ENCODE measurements at places on chromosomes 12 and 14. TPM values are rescaled to one million over a fixed set of nuclear protein-coding genes. Genes with fewer than 3 reads are reported as not detected.

DNA sequence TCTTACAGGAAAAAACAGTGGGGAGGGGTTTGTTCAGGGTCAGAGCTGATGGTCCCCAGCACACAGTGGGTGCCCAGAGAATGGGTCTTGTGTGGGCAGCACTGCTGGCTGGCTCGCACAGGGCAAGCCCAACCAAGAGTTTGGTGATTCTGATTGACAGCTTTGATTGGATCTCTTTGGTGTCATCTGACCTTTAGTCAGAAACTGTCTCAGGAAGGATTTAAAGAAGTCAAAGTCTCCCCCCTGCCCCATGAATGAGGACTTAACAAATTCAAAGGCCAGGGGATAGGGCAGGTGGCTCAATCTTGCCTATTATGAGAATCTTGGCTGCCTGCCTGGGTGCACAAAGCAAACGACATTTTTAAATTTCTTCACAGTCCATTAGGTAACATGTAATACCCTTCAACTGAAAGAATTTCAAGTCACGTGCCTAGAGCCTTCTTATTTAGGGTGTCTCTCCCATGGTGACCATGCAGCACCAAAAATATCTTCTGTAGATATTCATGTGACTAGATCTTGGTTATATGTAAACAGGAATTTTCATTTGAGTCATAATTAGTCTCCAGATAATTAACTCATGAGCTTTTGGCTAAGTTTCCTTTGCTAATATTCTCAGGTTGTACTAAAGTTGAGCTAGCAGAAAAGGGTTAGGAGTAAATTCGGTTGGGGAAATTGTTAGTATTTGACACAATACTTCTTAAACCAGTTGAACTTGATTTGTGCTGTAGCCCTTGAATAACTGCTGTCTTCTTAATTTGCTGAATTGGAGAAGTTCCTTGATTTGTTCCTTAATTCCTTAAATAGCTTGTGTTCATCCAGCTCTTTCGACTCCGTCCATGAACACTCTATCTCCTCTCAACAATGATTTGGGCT is 54.5 kb upstream of the HECTD1 start:
- DNase-seq, result no peak

SLCO1B1 gene
- not detected for polyA plus RNA-seq

- DNase-seq, result no peak
Observed at GRCh38 chr12:27178723-27179399, 65.2 kb upstream of the STK38L start.

GRCh38 chr12:86613311-86613710 is 357.1 kb upstream of the MGAT4C start:
- DNase-seq, result no peak

- no peak for DNase-seq
Observed at GRCh38 chr12:52975820-52976573, 27.1 kb downstream of the KRT18 start.

CELA1 gene
- not detected for polyA plus RNA-seq

OVCH1 gene
- polyA plus RNA-seq, result 0.68 TPM

MARS1 gene
- polyA plus RNA-seq, result 106 TPM

DNA sequence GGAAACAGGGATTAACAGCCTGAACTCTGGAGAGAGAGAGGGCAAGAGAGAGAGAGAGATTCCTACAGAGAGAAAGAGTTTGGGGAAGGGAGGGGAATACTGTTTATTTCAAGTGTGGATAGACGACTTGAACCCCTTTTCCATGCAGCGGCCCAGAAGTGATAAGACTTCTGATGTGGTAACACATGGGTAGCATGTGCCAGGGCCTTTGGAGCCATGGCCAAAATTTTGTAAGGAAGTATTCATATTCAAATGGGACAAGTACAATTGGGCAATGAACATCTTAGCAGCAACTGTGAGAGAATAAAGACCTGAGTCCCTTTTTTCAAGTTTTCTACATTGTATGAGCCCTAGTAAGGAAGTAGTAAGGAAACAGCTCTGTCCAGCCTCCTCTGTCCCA is 42.4 kb upstream of the CCDC196 start:
- no peak for DNase-seq

FAR2 gene
- 10.6 TPM for polyA plus RNA-seq

GRCh38 chr12:83932011-83932410 is 980.6 kb downstream of the SLC6A15 start:
- DNase-seq, result no peak

Data from muscle of arm (tissue), 14 donors.